ENCODE measurements at places on chromosomes 1 and 21.

- no peak for DNase-seq
Observed at GRCh38 chr1:218867941-218868626, 305.6 kb upstream of the LYPLAL1 start.

GRCh38 chr1:157115851-157116736, 16.5 kb upstream of the ETV3L start:
- no peak for DNase-seq

- no peak for DNase-seq
Observed at GRCh38 chr1:158028969-158029368, 35.5 kb downstream of the KIRREL1 start.

DNA sequence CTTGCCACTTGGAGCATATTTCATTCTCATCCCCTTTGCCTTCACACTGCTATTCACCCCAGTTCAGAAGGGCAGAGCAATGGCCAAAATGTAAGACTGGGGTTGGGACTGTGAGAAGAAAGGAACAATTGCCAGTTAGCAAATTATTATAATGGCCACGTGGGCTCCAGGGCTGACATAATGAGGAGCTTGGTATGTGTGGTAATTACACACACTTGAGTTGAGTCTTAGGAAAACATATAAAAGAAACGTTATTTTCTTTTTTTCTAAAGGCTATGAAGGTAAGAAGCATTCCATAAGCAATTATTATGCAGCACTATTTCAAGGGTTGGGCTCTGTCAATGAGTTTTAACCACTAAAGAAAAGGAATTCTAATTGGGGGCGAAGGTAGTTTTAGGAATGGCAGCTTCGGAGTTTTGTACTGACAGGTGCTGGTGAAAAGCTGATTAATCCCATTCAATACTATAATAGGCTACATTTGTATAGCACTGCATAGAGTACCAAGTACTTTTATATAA, 32.5 kb upstream of the BCL10 start:
- no peak for DNase-seq

- no peak for DNase-seq
Observed at GRCh38 chr1:22878626-22879025, 94.0 kb downstream of the LACTBL1 start.

GRCh38 chr1:13546791-13547190, 33.0 kb upstream of the LRRC38 start:
- peak; percentile 18 for DNase-seq

DNA sequence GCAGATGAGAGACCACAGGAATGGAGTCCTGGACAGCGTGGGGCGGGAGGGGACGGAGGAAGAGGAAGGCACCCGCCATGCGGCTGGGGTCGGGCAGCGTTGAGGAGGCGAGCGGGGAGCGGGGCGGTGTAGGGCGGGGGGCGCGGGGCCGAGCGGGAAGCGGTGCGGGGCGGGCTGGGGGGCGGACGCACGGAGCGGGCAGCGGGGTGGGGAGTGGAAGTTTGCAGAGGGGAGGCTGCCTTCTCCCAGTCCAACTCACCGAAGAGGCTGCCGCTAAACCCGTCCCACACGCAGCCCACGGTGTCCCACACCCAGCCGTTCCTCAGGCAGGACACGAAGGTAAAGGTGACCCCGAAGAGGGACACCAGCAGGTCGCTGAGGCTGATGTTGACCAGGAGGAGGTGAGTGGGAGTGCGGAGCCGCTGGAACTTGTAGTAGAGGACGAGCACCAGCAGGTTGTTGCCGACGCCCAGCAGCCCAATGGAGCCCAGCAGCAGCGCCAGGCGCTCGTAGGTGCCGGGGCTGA, 483 bp downstream of the CHML start:
- peak; percentile 77 for DNase-seq

- peak; percentile 67 for DNase-seq
Observed at GRCh38 chr1:247639381-247639981, 34.1 kb downstream of the OR2G3 start.

- peak; percentile 30 for DNase-seq
Observed at GRCh38 chr1:5947978-5948680, 44.1 kb downstream of the NPHP4 start.

DNA sequence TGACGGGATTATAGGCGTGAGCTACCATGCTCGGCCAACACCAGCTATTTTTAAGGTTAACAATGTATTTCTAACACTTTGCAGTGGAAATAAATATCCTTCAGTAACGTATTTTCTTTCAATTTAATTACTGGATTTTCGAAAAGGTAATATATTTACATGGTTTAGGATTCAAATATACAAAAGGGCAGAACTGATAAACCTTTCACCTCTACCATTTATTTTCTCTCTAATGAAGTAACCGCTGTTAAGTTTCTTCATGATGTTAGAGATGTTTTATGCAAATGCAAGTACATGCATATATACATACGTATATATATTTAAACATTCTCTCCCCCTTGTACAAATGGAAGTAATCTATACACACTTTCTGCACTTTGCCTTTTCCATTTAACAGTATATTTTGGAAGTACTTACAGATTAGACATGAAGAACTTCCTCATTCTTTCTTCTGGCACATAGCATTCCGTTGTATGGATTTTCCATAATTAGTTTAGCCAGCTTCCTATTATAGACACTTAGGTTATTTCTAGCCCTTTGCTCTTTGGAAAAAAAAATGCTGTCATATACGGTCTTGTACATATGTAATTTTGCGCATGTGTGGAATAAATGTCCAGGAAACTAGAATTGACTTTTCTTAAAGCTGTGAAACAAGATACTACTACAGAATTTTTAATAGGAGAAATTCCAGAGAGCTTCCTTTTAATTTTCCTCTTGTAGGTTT, 14.9 kb upstream of the HJV start:
- DNase-seq: no peak

- no peak for DNase-seq
Observed at GRCh38 chr1:33031506-33031905, 5.2 kb downstream of the AK2 start.

- no peak for DNase-seq
Observed at GRCh38 chr1:217244971-217245370, 385.9 kb downstream of the GPATCH2 start.

DNA sequence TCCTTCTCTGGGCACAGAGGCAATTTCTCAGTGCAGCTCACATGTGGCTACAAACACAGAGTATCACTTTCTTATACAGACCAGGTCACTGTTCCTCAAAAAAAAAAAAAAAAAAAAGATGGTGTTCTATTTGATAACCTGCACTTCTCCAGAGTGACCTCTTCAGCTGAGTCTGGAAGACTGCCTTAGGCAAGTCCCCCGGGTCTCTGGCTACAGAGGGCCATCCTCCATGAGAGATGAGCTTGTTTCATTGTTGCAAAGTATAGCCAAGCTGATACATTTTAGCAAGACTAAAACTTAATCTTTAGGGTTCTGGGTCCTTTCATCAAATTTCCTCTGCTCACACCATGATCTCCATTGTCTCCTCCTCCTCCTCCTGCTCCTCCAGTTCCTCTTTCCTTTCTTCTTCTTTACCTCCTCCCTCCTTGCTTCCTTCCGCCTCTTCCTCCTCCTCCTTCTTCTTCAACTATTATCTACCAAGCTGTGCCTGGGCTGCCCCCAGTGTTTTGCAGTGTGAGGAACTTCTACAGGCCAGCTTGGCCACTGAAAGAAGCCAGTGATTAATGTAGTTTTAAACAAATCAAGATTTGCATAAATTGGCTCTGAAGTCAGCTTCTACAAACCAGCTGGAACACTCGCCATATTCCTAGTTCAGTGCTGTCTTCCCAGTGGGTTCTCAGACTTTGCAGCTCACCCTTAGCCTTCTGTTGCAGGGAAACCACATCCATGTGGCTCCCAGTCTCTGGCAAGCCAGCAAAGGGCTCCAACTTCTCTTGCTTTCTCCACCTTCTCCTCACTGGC, 139.4 kb downstream of the RUNX1 start:
- no peak for DNase-seq
